ENCODE measurements at places on chromosomes 2 and 18.

DNA sequence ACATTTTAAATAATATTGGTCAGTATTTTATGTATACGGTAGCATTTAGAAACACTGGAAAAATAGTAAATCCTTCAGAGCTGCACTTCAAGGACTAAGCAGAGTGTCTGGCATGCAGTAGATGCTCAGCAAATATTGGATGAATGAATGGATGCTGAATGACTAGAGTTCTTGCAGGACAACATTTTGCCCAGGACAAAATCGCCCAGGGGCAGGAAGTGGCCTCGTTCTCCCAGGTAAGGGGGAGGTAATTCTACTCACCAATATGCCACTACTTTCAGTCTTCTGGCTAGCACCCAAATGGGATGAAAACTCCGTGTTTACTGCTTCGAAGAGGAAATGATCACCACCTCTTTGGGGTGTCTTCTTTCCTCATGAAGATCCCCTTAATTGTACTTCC lies 4.0 kb upstream of the DGUOK start:
- DNase-seq: no peak

DNA sequence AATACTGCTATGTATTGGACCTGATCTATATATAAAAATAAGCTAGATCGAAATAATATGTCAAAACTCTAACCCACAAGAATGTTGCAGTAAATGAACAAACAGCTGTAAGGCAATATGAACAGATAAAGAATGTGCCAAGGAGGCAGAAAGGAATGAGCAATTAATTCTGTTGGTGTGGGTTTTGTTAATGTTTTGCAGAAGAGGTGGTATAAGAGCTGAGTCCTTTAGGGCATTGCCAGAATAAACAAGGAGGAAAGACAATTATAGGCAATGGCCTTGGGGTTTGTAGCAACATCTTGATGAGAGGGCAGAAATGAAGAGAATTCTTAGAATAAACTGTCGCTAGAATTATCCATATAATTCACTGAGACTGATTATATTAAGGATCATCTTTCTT lies 240.9 kb upstream of the GULP1 start:
- no peak for DNase-seq

DNA sequence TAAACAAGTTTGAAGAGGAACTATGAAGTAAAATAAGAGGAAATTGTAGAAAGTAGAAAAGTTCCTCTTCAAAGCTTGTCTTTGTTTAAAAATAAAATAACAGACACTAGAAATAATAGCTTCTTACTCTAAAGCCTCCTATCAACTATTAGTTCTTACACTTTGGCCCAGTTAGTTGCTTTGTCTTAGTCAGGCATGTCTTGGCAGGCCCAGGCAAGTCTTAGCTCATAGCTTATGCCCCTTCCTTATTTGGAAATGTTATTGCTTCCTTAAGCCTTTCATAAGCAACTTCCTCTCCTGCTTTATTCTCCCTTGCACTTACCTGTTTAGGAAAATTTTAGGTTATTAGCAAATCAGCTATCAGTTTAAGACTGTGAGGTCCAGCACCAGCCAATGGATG lies 950.6 kb upstream of the LRATD1 start:
- DNase-seq: no peak

DNA sequence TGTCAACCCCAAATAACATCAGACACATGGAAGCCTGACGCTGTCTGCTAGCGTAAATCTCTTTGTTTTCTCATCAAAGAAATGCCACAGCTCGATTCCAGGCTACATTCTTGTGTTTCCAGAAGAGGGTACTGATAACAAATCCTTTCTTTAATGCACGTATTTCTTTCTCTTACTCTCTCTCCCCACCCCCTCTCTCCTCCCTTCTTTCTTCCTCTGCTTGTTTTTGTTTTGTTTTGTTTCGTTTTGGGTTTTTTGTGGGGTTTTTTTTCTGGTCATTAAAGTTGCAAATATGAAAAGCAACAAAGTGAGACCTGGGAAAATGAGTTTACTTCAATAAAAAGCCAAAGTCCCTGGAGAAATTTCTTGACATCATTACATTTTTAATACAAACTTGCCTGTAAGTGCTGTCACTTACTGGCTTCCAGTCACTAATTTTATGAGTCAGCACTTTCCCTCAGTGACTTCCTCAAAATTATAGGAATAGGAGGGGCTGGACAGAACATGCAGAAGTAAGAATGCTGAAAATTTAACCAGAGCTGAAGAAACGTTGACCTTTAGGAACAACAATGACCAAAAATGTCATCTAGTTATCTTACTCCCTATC lies 106.7 kb upstream of the NABP1 start:
- DNase-seq: no peak

DNA sequence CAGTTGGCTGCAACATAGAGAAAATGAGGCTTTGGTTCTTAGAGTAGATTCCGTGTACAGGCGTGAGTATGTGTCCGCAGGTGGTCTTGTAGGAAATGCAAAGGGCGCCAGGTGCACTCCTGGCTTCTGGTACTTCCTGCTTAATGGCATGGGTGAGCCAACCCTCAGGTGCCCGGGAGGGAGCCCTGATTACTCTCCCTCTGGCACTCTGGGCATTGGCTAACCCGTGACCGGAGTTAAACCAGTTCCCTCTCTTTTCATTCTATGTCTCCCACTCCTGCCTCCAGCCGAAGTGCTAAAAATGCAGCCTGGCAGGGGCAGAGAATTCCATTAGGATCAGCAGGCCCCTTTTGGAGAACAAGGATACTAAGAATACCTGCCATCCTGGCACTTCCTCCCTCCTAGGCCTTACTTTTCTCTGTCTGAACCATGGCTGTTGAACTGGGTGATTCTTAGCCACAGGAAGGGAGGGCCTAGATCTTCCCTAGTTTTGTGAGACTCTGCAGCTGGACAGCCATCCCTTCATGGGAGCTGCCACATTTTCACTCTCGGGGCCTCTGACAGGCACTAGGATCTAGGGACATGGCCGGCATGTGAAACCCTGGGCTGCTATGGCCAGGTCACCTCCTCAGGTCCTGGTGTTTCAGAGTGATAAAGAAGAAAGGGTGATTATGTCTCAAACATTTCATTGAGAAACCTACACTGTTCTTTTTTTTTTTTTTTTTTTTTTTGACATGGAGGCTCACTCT lies 6.5 kb downstream of the MERTK start:
- no peak for DNase-seq

- no peak for DNase-seq
These were observed 24.3 kb upstream of the BCL11A start for GRCh38 chr2:60577682-60578283.

DNA sequence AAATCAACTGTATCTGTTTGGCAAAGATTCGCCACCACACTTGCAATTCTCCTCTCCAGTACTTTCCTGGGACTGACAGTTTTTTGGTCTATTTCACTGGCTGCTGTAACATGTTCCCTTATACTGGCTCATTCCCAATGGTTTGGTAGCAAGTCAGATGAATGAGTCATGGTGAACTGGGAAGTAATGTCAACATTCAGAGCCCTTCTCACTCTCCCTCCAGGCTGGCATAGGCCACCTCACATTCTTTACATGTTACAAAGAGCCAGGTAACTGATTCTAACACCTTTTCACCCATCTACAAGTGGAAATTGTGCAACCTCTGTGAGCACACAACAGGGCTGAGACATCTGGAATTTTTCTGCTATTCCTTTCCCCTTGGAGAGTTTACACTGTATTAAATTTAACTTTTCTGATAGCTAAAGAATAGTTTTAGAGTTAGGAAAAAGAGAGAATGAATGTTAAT lies 111.3 kb upstream of the TLK1 start:
- peak; percentile 24 for DNase-seq

DNA sequence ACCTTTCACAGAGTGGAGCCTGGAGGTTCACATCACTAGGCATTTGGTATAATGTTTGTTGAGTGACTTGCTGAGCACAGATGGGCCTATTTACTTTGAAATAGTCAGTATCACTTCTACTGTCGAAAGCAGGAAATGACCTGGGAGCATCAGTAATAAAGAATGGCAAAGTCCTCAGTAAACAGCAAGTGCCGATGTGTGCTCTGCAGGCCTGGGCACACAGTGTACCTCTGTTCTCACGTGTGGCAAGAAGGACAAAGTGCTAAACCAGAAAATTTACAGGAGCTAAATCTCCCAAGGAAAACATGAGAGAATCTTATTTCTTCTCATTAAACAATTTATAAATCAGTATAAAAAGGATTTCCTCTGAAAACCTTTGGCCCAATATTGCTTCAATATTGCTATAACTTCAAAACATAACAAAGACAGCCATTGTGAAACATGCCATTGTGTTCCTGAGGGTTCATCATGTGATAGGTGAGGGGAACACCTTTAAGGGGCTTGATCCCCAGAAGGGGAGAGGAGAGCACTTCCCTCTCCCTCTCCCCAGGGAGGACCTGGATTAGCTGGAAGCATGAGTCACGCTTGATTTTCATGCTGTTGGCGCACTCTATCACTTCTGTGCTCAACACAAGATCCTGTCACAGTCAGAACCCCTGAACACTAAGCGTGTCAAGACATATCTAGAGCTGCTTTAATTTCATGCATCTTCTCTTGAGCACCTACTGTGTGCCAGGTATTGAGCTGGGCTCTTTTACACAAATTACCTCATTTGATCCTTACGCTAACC lies 131.5 kb upstream of the SMAD2 start:
- DNase-seq: no peak
